GM20000 (cell line): ENCODE measurements at places on chromosomes 3 and 15.

DNA sequence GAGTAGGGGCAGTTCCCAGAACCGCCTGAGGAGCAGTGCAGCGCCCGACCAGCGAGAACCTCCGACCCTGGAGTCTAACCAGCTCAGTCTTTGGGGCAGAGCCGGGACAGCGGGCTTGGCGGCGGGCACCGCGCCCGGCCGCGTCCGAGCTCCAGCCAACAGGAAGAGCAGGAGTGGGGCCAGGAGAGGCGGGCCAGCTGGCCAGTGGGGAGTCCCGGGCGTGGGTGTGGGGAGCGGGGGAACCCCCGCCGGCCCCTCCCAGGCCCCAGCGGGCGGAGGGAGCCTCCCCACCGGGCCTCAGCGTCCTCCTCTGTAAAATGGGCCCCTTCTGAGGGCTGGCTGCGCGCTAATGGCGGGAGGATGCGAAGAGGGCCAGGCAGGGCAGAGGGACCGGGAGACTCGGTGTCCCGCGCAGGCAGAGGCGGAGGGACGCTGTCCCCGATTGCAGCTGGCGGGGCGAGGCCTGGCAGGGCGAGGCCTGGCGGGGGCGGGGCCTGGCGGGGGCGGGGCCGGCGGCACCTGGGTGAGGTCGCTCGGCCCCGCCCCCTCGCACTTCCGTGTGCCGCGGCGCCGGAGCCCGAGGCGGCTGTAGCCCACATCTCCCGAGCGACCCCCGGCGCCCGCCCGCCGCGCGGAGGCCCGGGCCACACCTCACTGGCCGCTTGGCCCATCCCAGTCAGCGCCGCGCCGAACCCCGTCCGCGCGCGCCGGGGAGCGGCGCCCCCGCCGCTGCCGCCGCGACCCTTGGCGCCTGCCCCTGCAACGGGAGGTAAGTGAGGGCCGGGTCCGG, at the start of gene PRKCD:
Gene PRKCD, plus strand, starts transcription at position 550 of the 790 bp plus-strand sequence. CDS start 17,214 bp downstream, outside the sequence.
- DNase-seq: peak; percentile 98

DNA sequence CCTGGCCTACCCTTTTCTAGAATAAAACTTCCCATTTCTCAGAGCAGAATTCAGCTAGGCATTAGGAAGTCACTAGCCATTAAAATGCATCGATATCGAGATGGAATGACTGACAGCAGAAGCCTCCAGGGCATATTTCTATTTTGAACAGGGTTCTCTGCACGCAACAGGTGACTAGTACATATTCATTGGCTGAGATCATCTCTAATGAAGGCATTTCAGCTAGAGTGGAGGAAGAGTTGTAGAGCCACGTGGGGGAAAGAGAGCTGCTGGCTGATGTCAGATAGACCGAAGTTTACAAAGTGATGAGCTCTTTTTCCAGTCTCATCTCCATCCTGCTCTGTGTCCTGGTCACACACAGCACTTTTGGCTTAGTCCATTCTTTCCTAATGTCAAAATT, 7.5 kb downstream of the TMEM40 start:
- no peak for DNase-seq

DNA sequence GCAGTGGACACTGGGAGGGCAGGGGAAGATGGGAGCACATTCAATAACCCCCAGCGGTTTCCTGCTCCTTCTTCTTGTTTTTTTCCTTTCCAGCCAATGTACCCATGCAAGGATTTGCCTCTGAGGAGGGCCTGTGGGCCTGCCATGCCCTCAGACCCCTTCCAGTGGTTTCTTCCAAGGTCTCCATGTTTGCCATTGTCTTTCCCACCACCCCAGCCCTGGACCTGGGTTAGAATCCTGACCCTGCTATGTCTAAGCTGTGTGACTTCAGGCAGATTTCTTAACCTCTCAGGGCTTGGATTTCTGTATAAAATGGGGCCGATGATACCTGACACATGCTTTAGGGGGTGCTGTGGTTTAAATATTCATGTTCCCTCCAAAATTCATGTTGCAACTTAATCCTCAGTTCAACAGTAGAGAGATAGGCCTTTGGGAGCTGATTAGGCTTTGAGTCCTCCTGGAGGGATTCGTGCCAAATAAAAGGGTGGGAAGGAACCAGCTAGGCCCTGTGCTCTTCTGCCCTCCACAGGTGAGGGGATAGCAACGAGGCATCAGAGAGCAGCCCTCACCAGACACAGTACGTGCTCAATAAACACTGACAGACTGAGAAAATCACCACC, 46.3 kb upstream of the FLNB start:
- DNase-seq: no peak

GRCh38 chr3:139519998-139520737, 19.4 kb downstream of the RBP1 start:
- DNase-seq: peak; percentile 33

DNA sequence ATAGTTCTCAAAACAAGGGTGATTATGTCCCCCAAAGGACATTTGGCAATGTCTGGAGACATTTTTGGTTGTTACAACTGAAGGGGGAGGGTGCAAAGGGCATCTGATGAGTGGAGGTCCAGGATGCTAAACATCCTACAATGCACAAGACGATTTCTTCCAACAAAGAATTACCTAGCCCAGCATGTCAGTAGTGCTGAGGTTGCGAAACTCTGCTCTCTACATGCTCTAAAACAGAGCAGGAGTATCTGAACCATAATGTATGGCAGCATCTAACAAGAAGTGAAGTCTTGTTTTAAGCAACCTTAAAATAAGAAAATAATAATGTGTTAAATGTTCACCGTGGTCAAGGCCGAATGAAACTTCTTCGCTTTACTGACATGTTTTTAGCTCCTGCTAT, 7.0 kb downstream of the GYG1 start:
- DNase-seq: no peak

- DNase-seq: peak; percentile 8
Measured at GRCh38 chr3:160697637-160698380, 20.8 kb downstream of the ARL14 start.

- no peak for DNase-seq
Measured at GRCh38 chr3:115590873-115591272, 32.4 kb upstream of the GAP43 start.

DNA sequence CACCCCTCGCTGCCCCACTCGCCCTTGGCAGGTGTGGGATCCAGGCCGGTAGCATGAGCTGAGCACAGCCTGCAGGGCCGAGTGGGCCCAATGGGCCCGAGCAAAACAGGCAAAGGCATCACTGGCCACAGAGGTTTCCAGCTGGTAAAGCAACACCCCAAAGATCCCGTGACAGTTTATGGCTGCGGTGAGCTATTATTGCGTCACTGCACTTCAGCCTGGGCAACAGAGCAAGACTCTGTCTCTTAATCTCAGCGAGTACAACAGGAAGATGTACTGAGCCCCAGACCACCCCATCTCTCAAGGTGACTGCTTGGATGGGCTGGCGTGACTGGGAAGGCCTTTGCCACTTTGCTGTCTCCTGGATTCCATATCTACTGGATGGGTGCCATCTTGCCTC, 4.3 kb downstream of the JMJD7 start:
- no peak for DNase-seq

DNA sequence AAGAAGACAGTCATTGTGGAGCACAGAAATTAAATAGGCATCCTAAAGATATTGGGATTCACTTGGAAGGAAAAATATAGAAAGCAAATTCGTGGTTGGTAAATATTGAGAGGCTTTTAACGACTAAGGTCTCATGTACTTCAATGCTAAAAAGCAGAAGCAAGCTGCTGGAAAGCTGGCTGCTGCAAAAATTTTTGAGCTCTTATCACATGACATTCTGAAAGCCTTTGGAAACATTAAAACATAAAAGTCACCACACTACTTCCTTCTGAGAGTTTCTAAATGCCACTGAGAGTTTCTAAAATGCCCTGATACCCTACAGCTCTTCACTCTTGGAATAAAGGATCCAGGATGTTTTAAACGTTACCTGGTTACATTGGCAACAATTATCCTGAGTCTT, 39.0 kb upstream of the CBLB start:
- peak; percentile 8 for DNase-seq

DNA sequence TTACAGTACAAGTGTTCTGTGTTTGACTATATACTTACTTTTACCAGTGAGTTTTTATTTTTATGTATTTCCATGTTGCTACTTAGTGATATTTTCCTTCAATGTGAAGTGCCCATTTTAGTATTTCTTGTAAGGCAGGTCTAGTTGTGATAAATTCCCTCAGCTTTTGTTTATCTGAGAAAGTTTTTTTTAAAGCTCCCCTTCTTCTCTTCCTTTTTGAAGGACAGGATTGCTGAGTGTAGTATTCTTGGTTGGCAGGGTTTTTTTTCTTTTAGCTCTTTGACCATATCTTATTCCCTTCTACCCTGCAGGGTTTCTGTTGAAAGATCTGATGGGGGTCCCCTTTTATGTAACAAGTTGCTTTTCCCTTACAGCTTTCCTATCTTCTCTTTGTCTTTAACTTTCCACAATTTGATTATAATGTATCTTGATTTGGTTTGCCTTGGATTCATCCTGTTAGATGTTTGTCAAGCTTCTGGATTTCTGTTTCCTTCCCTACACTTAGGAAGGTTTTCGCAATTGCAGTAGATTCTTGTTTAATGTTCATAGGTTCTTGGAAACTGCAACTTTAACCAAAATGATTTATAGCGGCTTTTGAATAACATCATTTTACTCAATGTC, 7.9 kb downstream of the PLAAT1 start:
- no peak for DNase-seq

- DNase-seq: no peak
Measured at GRCh38 chr3:34929036-34929435, 710.3 kb upstream of the ARPP21 start.

GRCh38 chr3:30962084-30962483, 67.6 kb upstream of the GADL1 start:
- no peak for DNase-seq

GRCh38 chr3:156389449-156389950, 165.4 kb downstream of the SSR3 start:
- no peak for DNase-seq

DNA sequence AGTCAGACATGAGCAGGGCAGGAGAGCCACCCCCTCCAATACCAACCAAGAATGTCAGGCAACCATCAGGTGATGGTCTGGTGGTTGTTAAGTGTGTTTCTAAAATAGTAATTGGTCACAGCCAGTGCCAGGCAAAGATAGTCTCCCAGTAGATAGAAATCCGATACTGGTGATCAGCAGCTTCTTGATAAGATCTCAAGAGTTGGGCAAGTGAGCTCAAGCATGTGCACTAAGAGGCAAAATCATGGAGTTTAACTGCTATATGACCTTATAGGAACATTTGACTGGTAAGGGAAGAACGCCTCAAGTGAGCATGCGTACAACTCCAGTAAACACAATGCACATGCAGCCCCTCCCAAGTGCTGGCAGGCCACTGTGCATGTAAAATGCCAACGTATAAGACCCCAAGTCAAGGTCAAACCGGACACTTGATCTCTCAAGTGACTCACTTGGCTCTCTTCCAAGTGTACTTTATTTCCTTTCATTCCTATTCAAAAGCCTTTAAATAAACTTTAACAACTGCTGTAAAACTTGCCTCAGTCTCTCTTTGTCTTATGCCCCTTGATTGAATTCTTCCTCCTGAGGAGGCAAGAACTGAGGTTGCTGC, 36.0 kb upstream of the CBLB start:
- DNase-seq: no peak

- DNase-seq: no peak
Measured at GRCh38 chr3:111311709-111312235, 230.2 kb upstream of the CD96 start.

- no peak for DNase-seq
Measured at GRCh38 chr3:124584245-124584551, 146.1 kb upstream of the UMPS start.

DNA sequence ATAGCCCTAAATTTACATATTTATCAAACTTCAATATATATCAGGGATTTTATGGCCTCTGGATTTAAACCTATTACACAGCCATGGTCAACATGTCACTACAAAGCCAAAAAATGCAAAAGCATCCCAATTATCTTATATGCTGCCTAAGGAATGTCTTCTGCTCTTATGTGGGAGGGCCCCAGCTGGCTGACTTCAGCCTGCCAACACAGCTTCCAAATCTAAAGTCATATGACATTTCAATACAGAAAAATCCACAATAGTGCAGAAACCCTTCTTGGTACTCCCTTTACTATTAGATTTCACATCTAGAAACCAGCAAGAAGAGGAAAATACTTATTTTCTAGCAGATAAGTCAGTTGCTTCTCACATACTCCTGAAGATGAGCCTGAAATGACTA, 6.4 kb downstream of the PFN2 start:
- no peak for DNase-seq

DNA sequence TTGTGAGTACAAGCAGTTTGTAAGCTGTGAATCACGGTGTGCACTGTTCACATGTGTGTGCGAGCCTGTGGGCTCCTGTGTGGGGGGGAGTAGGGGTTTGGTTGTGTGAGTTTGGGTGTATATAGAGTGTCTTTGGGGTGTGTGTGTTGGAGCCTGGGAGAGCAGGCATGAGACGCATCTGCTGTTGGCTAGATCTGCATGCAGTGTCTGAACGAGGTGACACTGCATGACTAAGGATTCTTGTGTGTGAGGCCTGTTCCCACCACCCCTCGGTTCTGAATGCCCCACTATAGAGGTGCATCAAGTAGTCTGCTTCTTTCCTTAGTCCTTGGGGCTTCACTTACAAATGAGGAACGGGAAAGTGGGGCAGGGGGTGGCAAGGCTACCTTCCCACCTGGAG, 68.4 kb downstream of the MAGEF1 start:
- no peak for DNase-seq

- no peak for DNase-seq
Measured at GRCh38 chr3:2921452-2921851, 188.7 kb downstream of the IL5RA start.

DNA sequence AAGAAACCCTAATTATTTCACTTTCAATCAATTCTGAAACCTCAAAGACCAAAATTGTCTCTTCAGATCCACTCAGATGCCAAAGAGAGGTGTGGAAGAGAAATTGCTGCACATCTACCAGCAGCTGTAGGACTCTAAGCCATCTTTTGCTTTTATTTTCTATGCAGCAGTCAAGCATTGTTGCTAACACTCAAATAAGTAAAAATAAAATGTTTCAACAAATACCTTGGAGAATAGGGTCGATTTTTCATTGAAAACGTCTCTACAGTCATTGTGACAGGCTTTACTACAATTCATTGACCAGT, 66.4 kb upstream of the CFAP20DC start:
- no peak for DNase-seq

DNA sequence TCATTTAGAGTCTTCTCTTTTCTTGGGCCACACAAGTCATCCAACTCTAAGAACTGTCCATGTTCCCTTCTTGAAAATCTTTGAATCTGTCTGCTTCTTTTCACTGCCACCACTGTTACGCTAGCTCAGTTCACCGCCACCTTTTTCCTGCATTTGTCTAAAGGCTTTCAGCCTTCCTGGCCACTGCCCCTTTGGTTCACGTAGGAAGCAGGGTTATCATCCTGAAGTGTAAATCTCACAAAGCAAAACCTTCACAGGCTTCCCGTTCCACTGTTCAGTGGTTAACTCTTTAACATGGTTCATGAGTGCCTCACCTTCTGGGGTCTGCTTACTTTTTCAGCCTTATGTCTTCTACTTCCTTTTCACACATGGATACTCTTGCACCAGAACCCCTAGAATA, 26.3 kb upstream of the CCDC39 start:
- DNase-seq: no peak

DNA sequence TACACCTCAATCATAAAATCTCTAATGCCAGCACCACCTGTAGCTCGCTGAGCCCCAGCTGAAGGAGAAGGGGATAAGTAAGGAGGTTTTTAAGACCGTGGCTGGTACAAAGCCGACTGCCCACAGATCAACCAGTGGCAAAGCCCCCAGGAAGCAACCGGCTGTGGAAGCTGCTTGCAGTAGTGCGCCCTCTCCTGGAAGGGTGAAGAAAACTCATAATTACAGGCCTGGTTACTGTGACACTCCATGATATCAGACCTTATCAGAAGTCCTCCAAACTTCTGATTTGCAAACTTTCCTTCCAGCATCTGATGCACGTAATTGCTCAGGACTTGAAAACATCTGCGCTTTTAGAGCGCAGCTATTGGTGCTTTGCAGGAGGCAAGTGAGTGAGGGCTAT, 63.1 kb upstream of the MCTP2 start:
- no peak for DNase-seq
